Caki2 (cell line): ENCODE measurements at places on chromosomes 4 and X.

DNA sequence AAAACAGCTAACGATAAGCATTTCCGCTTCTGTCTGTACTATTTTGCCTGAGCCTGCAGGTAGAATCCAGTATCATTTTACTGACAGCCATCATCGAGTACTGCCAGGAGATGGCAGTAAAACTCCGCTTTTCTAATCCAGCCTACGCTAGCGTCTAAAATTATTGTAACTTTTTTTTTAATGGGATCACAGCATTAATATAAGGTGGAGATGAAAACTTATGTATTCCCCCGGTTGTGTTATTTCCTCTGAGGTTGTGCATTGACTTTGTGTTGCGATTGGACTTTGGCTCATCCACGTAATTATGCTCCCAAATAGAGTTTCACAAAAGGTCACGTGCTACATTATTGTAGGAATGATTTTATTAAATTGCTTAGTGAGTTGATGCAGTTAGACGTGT lies 248.1 kb downstream of the C4orf33 start:
- no peak for DNase-seq

DNA sequence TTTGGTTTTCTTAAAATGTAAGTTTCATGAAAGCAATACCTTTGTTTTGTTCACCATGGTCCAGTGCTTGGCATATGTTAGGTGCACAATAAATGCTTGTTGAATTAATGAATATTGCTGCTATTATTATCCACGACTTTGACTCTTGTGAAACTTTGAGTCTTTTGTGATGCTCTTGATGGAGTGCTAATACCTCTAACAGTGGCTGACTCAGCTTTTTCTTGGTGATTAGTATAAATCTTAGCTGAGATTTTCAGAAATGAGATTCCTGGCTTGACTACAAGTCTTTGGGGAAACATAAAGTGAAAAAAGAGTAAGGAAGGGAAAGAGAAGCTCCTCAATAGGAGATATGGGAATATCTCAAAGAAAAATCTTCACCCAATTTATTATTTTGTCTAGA lies 375.2 kb upstream of the RPS6KA3 start:
- no peak for DNase-seq

DNA sequence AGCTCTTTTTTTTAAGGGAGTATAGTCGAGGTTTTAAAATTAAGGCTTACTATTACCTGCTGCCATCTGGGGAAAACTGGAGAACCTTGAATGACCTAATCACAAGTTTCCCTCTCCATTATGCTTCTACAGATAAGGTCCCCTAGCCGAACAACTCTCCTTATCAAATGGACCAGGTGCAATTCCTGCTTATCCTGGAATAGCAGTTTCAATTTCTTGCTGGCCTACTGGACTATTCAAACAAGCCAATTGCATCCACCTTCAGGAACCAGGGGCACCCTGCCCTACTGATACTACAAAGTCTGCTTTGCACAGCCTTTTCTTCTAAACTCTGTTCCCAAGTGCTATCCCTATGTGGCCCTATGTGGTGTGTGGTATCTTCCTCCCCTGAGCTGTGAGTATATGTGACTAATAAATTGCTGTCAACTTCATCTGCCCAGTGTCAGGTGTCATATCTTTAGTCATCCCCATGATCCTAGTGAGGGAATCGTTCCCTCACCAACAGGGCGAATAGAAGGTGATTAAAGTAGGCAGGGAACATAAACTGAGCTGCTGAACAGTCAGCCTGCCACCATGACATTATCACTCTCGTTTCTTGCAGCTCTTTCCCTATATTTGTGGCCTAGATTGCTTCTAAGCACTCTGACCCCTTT lies 128.5 kb downstream of the ATG4A start:
- DNase-seq = no peak

DNA sequence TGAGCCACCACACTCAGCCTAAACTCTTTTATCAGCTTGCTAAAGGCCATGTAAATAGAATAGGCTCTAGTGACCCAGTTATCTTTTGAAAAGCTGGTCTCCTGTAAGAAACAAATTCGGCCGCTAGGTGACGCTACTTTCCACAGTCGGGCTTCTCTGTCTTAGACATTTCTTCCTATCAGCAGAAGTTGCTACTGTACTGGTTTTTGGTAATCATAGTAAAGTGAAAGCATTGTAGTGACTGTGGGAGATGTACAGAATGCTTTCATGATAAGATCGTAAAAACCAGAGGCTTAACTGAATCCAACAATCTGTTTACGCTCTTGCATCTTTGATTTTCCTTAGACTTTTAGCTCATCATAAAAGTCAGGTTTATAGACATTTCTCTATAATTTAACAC lies 82.6 kb downstream of the GK start:
- DNase-seq = peak; percentile 12

GRCh38 chr4:177308847-177309521 lies 690 bp upstream of the NEIL3 start:
- DNase-seq = no peak

GRCh38 chr4:147597561-147597960 lies 19.6 kb upstream of the TMEM184C start:
- no peak for DNase-seq

DNA sequence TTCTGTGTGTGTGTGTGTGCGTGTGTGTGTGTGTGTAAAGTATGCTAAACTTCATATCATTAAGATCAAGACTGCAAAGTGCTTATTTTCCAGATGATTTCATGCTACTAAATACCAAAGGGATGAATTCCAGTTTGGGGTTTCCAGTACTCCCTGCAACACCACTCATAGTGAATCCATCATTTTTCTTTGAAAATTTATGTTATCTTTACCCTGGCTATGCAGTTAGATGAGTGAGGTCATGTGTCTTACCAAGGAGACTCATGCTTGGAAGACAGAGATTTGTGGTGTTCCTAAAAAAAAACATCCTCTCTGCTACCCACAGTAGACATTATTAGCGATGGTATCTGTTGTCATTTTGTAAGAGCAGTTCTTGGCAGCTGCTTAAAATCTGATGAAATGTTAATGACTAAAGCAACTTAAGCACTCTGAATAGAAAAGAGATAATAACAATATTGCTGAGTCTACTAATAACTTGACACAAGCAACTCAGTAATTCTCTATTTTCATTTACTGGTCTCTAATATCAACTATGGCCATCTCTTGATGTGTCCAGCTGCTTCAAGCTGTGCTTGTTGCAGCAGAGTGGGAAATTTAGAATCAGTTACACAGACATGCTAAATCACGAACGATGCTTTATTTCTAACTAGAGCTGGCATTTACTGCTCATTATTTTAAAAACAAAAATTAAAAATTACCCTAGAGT lies 1953.0 kb upstream of the IGFBP7 start:
- DNase-seq = no peak

GRCh38 chrX:152817078-152817764 lies 13.3 kb downstream of the CETN2 start:
- DNase-seq = peak; percentile 18

DNA sequence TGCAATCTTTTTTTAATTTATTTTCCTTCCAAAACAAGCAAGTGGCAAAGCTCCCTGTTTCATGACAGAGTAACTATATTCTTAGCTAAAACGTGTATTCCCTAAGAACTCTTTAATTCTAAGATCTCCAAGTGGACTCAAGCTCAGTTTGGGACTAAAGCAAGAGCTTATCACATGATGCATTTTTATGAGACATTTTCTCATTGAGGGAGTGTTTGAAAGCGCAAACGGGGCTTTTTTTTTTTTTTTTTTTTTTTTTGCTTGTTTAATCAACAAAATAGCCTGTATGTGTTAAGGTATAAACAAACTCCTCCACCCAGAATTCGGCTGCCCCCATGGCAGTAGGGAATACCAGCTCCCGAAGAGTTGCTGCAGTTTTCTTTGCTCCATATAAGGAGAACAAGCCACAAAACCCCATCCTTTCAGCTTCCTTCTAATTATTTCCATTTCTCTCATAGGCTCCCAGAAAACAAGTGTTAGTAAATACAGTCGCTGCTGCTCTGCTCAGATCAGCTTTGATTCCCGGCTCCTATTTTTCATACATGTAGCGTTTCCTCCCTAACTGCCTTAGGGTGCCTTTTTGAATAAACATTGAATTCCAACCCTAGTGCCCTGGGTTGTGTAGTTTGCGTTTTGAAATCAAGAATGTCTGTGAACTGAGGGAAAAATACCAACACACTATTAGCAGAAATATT lies 669 bp upstream of the PPARGC1A start:
- DNase-seq = no peak

DNA sequence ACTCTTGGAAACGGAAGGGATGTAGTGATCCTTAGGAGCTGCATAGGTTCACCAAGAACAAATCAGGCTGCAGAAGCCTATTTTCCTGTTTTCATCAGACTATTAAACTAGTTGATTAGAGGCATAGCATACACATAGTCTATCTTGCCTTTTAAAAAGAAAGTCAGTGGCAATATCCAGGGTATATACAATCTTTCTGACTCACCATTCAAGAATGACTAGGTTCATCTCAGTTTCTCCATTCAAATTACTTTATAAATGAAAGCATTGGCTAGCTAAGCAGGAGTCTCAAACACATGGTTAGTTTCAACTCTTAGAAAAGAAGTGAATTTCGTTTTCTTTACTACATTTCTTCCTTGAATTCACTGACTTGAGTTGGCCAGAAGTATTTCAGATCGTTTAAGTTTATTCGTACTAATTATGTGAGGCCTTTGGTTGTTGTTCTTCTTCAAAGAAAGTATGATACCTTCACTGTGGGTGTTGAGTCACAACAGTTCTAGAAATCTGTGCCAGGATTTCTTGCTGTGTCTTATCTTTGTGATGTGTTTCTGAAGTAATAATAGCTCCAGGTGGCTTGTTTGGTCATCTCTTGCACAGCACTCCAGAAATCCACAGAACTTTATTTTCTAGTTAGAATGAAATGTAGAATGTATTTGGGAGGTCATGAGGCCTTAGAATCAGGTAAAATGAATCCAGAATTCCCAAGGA lies 88.2 kb downstream of the AWAT2 start:
- DNase-seq = no peak

DNA sequence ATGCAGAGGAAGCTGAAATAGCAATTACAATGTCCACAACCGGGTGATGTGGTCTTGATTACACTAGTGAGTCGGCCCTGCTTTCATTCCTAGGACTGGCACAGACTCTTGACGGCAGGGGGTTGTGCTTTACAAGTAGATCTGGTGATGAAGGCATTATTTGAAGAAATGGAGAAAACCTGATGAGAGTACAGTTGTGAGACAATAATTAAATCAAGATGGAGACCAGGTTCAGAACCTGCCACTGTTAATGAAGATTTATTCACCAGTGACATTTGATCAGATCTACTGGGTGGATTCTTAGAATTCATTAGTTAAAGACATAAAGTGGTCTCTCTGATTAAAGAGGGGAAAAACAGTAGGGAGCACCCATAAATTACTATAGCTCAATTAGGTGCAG lies 747.2 kb downstream of the STPG2 start:
- no peak for DNase-seq

GRCh38 chrX:69229436-69229835 lies 64.2 kb upstream of the PJA1 start:
- no peak for DNase-seq

- DNase-seq = no peak
Measured at GRCh38 chr4:90060039-90060438, 67.2 kb upstream of the CCSER1 start.

- no peak for DNase-seq
Measured at GRCh38 chr4:15423285-15423711, 4.5 kb upstream of the C1QTNF7 start.

DNA sequence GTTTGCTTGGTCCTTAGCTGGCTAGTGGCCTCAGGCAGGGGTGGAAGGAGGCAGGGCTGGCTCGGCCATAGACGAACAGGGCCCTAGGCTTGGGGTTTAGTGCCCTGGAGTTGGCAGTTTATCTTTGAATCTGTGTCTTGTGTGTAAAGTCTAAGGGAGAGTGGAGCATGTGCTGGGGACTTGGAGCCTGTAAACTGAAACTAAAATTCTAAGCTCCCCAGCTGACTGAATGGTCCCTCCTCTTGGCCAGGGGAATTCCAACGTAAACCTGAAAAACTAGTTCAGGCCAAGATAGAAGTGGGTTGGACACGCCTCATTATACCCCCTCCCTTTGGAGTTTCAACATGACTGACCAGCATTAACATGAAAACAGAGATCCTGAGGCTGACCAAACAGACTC lies 46.1 kb upstream of the GPR78 start:
- peak; percentile 80 for DNase-seq

GRCh38 chrX:57906790-57907189 lies 3.5 kb downstream of the ZXDA start:
- DNase-seq = no peak

- DNase-seq = peak; percentile 61
Measured at GRCh38 chr4:140743194-140743931, 12.8 kb downstream of the TBC1D9 start.

- DNase-seq = peak; percentile 53
Measured at GRCh38 chrX:118536687-118537461, 41.3 kb downstream of the DOCK11 start.
